ENCODE measurements at places on chromosomes 5 and 9.

DNA sequence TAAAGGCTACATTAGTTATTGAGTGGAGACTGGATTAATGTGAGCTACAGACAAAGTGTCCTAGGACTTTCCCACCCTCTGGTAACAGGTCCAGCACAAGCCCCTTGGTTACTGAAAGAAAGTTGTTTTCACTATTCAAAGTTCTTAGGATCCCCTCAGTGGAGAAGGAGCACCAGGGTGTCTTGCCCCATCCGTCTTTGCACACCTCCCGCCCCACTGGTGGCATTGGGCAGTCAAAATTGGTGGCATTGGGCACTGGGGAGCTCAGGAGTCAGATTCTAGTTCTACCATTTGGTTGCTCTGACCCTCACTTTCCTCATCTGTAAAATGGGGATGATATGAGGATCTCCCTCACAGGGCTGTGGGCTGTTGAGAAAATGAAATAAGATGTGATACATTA is 2.4 kb upstream of the ANGPTL2 start:
- no peak for DNase-seq

DNA sequence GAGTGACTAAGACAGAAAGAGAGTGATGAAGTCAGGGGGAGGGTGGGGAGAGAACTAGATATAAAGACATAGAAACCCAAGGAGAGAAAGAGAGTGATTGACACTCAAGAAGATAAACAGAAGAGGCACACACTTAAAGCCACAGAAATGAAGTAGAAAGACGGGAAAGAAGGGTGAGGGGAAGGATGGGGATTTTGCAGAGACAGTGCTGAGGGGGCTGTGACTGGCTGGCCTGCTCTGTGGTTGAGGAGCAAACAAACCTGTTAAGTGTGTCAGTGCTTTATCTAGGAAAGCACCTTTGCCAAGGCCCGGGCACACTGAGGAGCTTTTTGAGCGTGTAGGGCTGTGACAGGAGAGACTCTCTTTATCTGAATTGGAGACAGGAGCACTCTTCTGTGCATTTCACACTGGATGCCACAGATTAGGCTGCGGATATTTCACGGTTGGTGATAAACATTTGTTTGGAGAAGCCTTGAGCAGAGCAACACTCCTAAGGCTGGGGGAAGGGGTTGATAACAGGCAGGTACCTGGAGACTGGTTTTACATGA is 109.1 kb downstream of the DOCK2 start:
- no peak for DNase-seq

DNA sequence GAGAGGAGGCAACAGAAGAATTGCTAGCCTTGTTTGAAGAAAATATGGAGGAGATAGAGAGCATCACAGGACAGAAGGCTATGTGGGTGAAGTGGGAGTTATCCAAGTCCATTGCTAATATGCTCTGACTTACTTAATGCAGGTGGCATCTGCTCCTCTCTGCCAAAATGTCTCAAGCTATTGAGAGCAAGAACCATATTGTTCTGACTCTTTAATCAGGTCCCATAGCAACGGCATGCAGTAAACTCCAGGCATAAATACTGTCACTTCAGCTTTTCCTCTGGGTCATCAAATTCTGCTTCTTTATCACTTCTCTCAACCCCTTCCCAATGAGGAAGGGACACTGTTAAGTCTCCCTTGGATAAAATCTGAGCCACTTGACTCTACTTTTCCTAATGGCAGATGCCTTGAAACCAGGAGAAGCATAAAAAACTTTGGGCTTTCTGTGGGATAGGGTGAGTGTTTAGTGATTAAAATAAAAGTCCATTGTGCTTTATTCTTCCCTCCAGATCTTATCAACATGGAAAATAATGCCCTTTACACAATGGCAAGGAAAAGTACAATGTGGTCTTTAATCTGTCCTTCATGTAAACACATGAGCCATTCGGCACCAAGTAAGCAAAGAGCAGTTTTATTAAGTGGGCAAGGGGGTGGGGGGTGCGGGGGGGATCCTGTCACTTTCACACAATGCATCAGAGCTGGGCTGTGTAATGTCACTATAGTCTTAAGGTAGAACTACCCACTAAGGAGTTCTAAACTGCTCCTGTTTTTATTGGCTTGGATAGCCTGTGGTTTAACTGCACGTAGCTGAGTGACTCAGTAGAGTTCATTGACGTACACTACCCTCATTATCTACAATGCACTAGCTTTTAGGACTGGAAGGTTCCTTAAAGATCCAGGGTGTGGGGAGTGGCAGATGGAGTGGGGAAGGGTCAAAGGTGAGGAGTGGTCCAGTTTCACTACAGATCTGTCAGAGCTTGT is 71.0 kb upstream of the TARS1 start:
- peak; percentile 96 for DNase-seq

DNA sequence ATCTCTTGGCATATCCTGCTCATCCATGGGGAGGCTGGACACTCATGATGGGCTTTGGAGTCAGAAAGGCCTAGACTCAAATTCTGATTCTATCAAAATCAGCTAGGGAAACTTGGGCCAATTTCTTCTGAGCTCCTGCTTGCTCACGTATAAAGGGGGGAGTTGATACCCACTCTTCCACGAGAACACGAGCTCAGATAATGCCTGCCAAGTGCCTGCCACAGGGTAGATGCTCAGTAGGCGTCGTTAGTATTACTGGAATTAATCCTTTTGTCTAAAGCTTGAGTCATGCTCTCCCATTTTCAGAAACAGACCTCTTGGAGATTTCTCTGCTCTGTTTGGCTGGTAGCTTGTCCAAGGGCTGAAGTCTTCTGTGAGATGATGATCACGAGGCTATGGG is 238.3 kb upstream of the MVB12B start:
- no peak for DNase-seq

DNA sequence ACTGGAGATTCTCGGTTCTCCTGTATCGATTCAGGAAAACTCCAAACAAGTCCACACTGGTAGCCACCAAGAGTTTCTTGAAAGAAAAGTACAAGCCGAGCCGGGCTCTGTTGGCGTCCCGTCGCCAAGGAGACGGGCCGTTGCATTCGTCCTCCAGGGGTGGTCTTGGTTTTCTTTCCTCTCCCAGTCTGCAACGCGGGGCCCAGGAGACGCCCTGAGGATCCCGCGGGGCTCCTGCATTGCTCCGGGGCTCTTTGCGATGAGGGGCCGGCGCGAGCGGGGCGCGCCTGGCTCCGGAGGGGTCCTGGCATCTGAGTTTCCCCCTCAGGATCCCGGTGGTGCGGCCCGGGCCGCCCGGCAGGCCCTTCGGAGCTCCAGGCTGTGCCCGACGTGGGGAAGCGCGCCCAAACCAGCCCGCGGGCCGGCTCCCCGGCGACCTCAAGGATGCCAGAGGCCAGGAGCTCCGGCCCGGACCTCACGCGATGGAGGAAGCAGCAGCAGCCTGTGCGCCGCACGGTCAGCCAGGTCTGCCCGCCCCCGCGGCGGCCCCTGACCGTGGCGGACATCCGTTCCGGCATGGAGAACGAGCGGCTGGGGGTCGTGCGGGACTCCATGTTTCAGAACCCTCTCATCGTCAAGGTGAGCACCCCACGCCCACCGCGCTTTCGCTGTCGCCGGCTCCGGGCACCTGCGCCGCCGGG is at the start of gene CFAP77:
TSS of gene CFAP77 (plus strand) at position 384 of the 701 bp plus-strand sequence. CDS start at position 445, 61 bp downstream.
- peak; percentile 70 for DNase-seq

GRCh38 chr9:26904070-26904469 is 11.5 kb upstream of the CAAP1 start:
- no peak for DNase-seq

- no peak for DNase-seq
Observed at GRCh38 chr5:173688703-173689102, 72.3 kb upstream of the BOD1 start.

DNA sequence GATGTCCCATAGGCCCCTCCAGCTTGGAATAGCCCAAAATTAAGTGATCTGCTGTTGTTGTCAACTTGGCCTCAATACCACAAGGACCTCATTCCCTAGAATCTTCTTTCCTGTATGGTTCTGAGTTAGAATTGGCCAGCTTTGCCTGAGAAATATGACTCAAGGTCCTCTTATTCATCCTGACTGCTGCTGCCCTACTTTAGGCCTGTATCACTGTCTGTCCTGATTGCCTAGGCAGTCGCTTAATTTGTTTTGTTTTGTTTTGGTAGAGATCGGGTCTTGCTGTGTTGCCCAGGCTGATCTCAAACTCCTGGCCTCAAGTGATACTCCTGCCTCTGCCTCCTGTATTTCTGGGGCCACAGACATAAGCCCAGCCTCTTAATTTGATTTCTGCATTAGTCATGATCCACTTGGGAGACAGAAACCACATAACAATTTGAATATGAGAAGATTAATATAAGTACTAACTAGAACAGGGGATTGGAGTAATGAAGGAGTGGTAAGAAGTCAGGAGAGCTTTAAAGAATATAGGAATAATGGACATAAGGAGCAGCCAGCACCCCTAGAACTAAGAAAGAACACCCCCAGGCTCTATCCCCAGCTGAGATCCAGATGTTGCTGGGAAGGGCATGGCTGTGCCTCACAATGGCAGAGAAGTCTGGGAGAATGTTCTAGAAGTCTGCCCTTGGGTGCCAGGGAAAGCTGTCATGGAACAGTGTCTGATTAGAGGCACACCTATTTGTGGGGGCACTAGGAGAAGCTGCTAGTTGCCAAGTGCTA is 4.6 kb downstream of the TEX53 start:
- DNase-seq, result no peak

DNA sequence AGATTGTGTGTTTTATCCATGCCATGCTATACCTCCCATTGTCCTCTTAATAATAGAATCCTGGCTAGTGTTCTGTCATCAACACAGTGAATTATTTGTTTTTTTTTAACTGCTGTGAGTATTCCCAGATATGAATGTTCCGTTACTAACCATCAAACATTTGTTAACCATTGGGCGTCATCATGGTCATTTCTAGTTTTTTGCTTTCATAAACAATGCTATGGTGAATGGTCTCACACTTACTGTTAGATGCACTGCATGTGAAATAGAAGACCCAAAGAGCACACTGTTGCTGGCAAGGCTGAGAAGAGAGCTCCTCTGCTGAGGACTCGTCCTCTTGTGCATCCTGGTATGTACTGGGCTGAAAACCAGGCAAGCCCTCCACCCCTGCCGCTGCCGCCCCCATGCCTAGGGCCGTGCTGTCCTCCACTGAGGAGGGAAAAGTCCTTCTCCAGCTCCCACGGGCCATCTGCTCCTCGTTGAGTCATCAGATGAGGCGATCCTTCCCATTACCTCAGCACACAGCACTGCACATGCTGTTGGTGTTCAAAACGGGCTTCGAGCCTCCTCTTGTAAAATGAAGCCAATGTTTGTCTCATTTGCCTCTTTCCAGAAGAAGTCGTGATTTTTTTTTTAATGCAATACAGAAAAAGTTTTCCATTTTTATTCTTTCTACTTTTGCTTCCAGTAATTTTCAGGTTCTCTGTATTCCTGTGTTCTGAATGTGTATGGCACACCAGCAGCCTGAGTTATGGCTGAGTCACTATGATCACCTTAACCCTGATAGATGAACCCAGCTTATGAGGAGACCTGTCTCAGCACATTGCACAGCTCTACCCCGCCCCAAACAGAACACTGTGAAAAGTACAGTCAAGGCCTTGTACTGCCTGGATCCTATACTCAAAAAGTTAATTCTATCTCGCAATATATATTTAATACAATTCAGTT is 219.0 kb downstream of the AOPEP start:
- DNase-seq, result peak; percentile 68

GRCh38 chr9:112074250-112075008 is 100.7 kb downstream of the SUSD1 start:
- DNase-seq, result peak; percentile 99

DNA sequence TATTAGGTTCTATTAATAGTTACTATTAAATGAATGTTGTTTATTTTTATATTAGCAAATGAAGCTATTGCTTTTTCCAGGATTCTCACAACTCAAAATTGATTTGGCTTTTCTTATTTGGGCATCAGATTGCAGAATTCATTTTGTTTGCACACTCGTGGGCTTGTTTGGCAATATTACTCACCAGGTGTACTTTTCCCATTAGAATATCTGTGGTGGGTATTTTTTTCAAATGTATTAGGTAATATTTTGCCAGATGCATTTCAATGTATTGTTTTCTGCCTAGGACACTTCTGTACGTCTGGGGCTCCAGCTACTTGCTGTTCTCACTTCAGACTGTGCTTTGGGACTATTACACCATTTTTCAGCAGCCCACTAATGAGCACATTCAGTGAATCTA is 108.0 kb upstream of the GHR start:
- DNase-seq, result no peak

- DNase-seq, result no peak
Observed at GRCh38 chr9:68643901-68644809, 60.9 kb upstream of the PIP5K1B start.

DNA sequence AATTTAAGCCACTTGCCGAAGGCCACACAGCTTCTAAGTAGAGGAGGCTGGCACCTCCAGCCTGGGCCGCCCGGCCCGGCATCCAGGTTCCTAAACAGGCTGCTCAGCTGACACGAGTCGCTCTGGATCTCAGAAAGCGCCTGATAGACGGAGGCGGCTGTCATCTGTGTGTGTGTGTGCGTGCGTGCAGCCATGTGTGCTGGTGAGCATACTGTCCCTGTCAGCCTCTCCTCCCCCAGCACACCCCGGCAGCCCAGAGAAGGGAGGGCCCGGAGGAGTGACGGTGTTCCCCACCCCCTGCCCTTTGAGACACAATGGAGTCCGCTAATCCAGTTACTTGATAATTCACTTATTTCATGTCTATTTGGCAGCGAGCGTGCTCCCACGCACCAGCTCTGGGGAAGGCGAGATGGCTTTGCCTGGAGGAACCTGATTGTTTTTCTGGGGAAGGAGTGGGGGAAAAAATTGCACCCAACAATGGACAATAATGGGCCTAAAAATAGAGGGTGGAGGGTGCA is 20.0 kb downstream of the NTNG2 start:
- DNase-seq, result no peak

- DNase-seq, result no peak
Observed at GRCh38 chr9:99052815-99053715, 51.8 kb upstream of the TGFBR1 start.

DNA sequence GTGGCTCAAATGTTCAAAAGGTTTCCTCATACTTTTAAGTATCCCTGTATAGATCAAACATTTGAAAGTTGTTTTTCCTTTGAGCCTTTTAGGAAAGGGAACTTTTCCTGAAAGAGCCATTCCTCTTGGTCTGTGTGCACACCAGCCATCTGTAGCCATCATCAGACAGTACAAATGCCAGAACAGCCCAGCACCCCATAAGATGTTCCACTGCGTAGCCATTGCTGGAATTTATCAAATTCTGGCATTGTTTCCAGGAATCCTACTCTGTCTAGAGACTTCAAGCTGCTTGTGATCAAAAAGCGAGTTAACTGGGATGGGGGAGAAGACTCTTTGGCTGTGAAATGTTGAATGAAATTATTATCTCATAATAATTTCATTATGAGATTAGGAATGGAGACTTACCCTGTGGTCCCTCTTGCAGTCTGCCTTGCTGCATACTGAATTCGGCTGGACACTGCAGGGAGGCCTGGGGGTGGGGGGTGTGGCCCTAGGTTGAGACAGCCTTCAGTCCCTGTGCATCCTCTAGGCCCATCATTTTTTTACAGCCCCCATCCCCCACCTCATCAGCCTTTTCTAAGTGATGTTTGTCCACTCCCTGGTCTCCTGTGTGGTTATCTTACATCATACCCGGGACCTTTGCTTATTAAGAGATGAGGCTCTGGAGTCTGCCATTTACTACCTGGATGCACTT is 99.8 kb downstream of the RALGPS1 start:
- no peak for DNase-seq

All from cardiac fibroblast (primary cell).